ENCODE measurements at places on chromosomes 2 and 18.

DNA sequence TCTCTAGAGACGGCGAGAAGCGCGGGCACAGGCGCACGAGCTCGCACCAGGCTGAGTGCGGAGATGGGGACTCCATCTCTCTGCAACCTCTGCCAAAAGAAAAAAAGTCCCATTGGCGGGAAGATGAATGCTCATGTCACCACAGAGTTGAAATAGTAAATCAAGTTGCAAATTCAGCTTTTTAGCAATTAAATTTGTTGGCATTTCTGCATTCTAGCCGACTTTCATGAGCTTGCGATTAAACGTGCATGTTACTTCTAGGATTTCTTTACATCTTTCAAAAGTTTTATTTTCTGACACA is 588 bp downstream of the CHAC2 start:
- no peak for DNase-seq

GRCh38 chr18:76507830-76508385 is 12.9 kb upstream of the ZNF516 start:
- no peak for DNase-seq

DNA sequence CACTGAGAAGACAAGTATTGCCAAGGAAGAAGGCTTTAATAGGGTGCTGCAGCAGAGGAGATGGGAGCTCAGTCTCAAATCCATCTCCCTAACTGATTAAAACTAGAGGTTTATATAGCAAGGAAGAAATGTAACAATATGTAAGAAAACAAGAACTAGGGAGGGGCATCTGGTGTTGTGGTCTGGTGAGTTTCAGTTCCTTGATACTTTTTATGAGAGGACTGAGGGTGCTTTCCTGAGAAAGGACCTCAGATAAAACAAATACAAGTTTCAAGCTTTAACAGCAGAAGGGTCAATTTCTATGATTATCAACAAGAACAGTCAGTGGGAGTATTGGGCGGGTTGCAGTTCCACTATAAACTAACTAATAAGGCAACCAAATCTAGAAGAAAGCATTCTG is 1967.5 kb downstream of the SUCLG1 start:
- DNase-seq = no peak

GRCh38 chr2:70941701-70942100 is 6.0 kb downstream of the ATP6V1B1 start:
- no peak for DNase-seq

GRCh38 chr18:59505356-59505755 is 146.3 kb upstream of the LMAN1 start:
- DNase-seq = no peak
